D721Med (cell line): ENCODE measurements at places on chromosomes 4 and X.

GRCh38 chr4:101264993-101265815 is 82.1 kb downstream of the PPP3CA start:
- no peak for DNase-seq

- no peak for DNase-seq
These were observed 70.0 kb upstream of the MSX1 start for GRCh38 chr4:4789462-4789861.

DNA sequence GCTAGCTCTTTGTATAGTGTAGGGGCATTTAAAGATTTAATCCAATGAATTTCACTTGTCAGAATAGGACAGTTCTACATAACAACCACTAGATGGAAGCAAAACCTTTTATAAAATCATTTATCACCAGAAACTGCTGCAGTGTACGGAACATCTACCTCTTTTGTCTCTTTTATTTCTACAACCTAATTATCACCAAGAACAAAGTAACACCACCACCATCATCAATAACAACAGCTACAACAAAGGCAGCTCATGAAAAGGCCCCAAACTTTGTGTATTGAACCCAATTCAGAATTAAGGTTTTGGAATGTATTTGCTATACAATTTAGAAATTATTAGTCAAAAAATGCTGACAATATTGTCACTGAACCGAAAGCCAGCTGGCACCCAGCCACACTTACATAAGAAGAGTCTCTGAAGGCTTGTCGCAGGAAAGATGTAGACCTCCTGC is 260.9 kb upstream of the RPS6KA3 start:
- DNase-seq: no peak

GRCh38 chr4:1164444-1164843 is 7.9 kb downstream of the SPON2 start:
- no peak for DNase-seq

DNA sequence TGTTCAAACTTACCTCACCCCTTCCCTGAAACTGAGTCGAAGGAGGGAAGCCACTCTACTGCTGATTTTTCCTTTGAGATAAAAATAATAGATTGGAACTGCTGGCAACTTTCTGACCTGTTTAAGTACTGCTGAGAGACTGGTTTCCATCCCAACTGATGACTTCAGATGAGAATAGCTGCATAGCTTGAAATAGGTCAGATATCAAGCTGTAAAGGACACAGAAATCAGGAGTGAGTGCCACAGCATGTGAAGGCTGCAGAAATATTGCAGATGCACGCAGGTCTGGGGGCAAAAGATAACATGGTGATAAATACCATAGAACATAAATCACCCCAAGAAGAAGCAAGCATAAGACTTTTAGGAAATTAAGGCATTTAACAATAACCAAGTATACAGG is 923.2 kb downstream of the SH3BGRL start:
- DNase-seq: no peak

DNA sequence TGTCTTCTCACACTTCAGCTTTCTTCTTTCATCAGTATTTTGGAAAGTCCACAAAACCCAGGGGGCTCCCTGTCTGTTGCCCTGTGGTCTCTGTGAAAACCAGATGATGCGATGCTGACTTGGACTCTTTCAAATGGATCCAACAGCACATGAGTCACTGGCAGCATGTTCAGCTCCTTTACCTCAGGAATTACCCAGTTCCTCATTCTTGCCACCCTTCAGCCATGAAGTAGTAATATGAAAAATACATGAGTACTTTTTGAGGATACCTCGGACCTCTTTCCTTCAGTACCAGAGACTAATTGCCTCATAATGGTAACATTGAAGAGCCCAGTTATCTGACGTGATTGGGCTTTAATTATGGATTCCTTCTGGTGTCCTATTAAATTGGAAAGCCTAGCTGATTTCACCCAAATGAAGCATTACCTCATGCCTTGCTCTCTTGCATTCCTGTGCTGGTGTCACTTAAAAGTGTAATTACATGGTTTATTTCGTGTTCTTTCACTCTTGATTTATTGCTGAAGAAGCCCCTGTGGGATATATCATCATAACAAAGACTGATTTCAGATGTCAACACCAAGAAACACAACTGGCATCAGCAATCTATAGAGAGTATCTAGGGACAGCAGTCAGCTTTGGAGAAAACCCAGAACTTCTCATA is 63.4 kb downstream of the NFKB1 start:
- no peak for DNase-seq

- DNase-seq: no peak
These were observed 29.0 kb downstream of the TMPRSS11B start for GRCh38 chr4:68216501-68216900.

DNA sequence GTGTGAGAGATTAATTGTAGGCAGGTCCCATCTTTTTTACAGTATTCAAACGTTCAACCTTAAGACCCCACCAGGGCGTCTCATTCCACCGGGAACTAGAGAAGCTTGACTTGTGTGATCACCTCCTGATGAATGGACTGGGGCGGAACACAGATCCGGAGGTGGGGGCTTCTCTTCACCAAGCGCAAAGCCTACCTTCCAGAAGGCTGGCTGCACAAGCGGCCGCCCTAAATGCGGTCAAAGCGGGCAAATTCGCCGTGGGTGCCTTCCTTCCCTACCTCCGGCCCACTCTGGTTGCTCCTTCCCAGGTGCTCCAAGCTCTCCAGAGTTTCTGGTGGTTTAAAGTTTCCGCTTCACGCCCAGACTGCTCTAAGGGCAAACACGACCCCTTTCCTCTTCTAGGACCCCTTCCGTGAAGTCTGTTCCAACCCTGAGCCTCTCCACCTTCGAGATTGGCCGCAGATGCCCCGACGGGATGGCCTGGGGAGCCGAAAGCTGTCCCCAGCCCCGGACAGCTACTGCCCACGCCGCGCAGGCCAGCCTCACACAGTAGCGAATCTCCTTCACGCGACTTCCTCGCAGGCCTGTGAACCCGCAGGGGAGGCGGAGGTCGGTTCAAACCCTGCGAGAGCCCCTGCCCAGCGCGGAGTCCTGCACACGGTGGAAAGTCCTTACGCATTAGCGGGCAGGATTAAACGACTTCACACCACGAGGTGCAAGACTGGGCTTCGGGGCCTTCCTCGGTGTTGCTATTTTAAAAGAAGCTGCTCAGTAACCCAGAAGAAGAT is 1.6 kb upstream of the WWC2 start:
- DNase-seq: no peak
